ENCODE measurements at places on chromosomes 7 and 10.

GRCh38 chr7:152987656-152988055 lies 228.1 kb downstream of the ACTR3B start:
- peaks cover 3% of the 10 kb centered on the region for H3K27me3 ChIP-seq
- H3K36me3 ChIP-seq = no peaks in the 10 kb centered on the region
- H3K4me1 ChIP-seq = no peaks in the 10 kb centered on the region

DNA sequence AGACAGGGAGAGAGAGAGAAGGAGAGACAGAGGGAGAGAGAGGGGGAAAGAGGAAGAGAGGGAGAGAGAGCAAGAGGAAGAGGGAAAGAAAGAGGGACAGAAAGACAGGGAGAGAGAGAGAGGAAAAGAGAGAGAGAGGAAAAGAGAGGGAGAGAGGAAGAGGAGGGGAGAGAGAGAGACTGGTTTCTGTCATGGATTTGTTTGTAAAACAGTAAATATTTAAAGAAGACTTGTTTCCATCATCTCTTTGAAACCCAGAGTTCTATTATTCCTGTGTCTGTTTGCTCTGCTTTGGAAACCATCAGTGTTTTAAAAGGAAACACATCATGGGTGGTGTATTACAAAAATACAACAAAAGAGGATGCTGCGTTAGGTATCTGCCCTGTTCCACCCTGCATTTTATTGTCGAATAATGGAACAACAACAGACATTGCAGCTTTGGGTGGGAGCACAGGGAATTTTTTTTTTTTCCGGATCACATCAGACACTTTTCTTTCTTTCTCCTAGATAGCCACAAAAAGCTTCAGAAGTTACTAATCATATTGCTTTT lies 150.7 kb upstream of the RSU1 start:
- no peaks in the 10 kb centered on the region for H3K27me3 ChIP-seq
- H3K36me3 ChIP-seq = no peaks in the 10 kb centered on the region
- H3K27ac ChIP-seq = no peak overlapping the region
- DNase-seq = no peak
- H3K4me1 ChIP-seq = peaks cover 36% of the 10 kb centered on the region

DNA sequence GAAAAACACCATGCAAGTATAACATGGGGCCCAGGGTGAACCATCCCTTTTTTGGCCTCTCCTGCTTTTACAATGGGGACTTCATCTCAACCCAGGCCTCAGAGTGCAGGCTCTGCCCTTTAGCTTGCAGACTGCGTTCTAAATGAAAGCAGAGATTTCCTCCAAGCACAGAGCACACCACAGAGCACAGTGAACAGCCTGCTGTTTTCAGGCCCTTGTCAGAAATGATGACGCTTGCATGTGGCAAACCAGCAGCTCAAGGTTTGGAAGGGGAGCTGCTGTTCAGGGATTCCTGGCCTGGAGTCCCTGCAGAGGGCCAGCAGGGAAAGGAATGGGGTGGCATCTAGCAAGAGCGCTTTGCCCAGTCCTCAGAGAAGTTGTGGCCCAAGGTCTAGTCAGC lies 167.3 kb upstream of the CDCA7L start:
- H3K27ac ChIP-seq = no peak overlapping the region
- no peak for DNase-seq
- H3K27me3 ChIP-seq = no peaks in the 10 kb centered on the region
- H3K4me1 ChIP-seq = no peaks in the 10 kb centered on the region

- H3K27me3 ChIP-seq = no peaks in the 10 kb centered on the region
- no peak overlapping the region for H3K27ac ChIP-seq
- peaks cover 17% of the 10 kb centered on the region for H3K36me3 ChIP-seq
- no peak overlapping the region for H3K4me3 ChIP-seq
- no peaks in the 10 kb centered on the region for H3K4me1 ChIP-seq
These were observed 17.5 kb downstream of the GBF1 start for GRCh38 chr10:102262744-102263370.

GRCh38 chr10:35937546-35937945 lies 295.4 kb upstream of the FZD8 start:
- H3K4me3 ChIP-seq = no peak overlapping the region
- no peaks in the 10 kb centered on the region for H3K4me1 ChIP-seq
- DNase-seq = no peak
- no peaks in the 10 kb centered on the region for H3K27me3 ChIP-seq
- H3K27ac ChIP-seq = no peak overlapping the region

DNA sequence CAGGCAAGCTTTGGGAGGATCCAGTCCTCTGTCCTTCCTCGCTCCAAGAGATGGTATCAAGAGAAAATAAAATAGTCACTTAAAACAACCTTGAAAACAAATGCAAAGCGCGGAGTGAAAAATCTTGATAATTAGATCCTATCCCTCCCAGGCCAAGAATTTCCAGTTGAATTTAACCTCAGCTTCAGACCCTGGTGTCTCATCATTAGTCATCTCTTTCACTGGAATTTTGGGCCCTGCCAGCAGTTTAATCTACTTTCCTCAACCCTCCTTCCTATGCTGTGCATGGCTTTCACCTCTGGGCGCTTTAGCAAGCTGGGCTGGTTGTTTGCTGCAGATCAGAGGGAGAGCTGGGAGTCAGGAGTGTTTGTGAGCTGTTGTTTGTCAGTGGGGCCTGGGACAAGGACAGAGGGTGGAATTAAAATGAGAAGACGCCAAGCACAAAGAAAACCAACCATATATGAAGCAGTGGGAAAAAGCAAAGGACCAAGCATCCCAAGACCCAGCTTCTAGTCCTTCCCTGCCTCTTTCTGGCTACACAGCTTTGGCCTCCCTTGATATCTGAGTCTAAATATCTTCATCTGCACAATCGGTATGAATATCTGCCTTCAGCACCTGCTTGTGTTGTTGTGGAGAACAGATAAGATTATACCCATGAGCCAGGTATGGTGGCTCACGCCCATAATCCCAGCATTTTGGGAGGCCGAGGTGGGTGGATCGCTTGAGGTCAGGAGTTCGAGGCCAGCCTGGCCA lies 13.5 kb downstream of the MYOF start:
- H3K27me3 ChIP-seq = no peaks in the 10 kb centered on the region
- peaks cover 96% of the 10 kb centered on the region for H3K4me1 ChIP-seq
- peak; percentile 89 for DNase-seq
- peak overlapping the region; percentile 98 for H3K27ac ChIP-seq
